SW480 (cell line): ENCODE measurements at places on chromosomes 7 and 10.
A peak's percentile ranks its signal among the peaks of the same experiment; 100 is the strongest.

- no peak for DNase-seq
These were observed 139.4 kb downstream of the SVIL start for GRCh38 chr10:29495366-29495765.

DNA sequence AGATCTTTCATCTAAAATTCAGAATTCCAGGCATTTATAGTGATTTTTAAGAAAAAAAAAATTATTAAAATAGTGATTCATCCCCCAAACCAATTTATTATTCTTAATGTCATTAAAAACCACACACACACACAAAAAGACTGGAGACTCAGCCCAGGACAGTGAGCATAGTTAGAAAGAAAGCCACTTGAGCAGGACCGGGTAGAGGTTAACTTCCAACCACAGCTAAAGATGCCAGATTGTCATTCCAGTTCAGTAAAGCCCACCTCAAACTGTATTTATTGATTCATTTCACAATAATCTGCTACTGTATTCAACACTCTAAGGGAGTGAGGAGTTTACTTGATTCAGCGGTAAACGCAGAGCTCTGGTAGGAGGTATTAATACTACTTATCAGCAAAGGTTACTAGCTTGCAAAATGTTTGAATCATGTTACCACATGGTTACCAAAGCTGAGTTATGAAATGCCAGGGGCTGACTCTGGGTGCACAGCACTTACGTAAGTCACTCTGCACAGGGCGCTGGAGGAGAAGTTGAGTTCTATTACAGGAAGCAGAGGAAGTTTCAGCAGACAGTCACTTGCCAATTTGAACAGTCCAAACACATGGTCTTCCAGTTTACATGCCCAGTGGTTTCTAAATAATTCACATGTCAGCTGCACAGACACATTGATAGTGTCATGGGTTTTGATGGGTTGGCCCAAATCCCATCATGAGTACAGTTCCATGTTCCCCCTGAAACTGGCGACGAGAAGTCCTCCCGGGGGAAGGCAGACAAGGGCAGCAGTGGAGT is 64.6 kb downstream of the KLF6 start:
- DNase-seq = no peak

- DNase-seq = no peak
These were observed 333.3 kb downstream of the SDK1 start for GRCh38 chr7:3634396-3634795.

DNA sequence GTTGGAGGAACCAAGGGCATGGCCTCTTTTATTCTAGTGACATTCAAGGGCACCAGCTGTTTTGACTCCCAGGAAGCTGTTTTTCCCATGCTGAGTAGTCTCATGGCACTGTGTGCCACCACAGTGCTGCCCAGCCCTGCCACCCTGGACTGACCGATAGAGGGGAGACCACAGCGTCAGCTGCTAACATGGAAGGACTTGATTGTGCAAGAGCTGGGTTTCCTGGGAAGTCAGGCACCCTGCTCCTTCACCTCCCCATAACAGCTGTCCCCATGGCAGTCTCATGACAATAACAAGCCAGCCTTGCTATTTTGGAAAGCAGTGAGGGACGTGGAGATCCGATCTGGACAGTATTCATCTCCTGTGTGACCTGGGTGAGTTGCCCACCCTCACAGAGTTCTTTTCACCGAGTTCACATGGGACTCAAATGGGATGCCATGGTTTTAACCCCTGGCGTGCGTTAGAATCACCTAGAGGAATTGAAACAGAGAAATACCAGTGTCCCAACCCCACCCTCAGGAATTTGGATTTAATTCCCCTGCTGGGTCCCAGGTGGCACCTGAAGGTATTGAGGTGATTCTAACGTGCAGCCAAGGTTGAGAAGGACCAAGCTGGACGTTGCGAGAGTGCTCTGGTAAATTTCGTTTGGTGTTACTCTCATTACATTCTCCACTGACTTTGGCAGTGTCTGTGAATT is 174.8 kb downstream of the CELF2 start:
- DNase-seq = no peak

GRCh38 chr7:135232720-135233119 is 918 bp upstream of the STRA8 start:
- DNase-seq = no peak

GRCh38 chr10:75233444-75234016 is 2.2 kb downstream of the COMTD1 start:
- no peak for DNase-seq

- DNase-seq = no peak
These were observed 110.0 kb upstream of the JCAD start for GRCh38 chr10:30169342-30169741.

DNA sequence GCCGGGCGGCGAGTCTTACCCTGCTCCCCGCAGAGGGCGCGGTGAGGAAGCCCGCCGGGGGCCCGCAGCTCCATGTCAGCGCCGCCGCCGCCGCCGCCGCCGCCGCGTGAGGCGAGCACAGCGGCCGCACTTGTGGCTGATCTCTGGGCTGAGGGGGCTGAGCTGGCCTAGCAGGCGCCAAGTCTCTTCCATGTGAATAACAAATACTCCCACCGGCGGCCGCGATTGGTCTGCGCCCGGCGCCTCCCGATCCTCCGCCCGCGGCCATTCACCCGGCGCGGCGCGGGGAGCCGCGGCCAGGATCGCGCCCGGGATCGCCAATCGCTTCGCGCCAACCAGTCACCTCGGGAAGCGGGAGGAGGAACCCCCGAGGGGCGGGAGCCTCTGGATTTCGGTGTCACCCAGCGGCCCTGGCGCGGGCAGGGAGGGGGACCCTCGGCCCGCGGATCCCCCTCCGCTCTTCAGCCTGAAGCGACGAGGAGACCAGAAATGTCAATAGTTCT is at the start of gene GRM8:
Gene GRM8 (minus strand): TSS at position 164 of the 503 bp plus-strand sequence.
- DNase-seq = peak; percentile 65

GRCh38 chr7:73602721-73603651 is 21.3 kb downstream of the MLXIPL start:
- DNase-seq = no peak

- DNase-seq = no peak
These were observed 9.4 kb downstream of the UBE2H start for GRCh38 chr7:129943352-129943751.

DNA sequence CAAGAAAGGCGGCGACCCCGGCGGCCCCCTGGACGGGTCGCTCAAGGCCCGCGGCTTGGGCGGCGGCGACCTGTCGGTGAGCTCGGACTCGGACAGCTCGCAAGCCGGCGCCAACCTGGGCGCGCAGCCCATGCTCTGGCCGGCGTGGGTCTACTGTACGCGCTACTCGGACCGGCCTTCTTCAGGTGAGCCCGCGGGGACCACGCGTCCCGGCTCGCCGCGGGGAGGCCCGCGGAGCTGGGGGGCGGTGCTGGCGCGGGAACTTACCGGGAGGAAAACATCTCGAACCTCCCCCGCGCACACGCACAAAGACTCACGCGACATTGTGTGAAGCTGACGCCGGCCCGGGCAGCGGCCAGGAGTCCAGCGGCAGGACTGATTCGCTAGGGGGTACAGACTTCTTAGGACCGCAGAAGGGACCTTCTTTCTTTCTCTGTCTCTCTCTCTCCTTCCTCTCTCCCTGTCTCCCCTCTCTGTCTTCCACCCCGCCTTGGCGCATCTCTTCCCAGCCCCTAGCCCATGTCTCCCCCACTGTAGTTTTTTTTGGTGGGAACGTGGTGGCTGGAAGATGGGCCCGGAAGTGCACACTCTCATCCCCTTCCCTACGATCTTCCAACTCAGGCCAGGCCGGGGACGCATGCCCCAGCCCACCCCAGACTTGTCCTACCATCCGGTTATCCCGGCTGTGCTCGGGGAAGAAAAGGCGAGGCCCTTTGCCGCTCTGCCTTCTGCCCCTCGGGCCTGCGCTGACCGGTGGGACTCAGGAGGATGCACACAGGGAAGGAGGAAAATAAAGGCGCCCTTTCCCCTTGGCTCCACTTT is 1.2 kb downstream of the EN2 start:
- peak; percentile 45 for DNase-seq

GRCh38 chr7:36214608-36215456 is 61.8 kb downstream of the EEPD1 start:
- no peak for DNase-seq

GRCh38 chr10:112769611-112770370 is 180.3 kb upstream of the TCF7L2 start:
- DNase-seq = no peak

DNA sequence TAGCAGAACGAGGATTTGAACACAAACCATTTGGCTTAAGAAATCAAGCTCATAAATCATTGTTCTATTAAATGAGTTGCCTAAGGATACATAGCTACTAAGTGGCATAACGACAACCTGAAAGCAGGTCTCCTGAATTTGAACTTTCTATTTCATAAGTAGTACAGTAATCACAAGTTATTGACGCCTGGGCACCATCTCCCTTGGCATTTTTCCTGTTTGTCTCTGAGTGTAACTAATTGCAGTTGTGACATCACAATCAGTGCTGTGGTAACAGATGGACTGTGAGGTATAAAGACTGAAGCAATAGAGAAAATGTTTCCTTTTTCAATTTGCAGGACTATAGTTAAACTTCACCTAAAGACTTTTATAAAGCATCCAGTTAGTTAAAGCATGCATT is 6.4 kb upstream of the CSTF2T start:
- DNase-seq = no peak

DNA sequence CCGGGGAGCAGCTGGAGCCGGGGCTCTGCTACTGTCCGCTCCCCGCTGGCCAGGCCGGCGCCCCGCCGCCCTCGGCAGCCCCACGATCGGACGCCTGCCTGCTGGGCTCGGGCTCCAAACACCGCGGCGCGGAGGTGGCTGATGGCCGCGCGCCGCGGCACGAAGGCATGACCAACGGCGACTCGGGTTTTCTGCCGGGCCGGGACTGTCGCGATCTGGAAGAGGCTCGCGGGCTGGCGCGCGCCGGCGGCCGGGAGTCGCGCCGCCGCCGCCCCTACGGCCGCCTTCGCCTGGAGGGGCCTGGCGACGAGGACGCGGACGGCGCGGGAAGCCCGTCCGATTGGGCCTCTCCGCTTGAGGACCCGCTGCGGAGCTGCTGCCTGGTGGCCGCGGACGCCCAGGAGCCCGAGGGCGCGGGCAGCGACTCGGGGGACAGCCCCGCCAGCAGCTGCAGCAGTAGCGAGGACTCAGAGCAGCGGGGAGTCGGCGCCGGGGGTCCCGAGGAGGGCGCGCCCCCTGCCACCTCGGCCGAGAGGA is 570 bp downstream of the TBC1D12 start:
- peak; percentile 48 for DNase-seq

GRCh38 chr7:138208142-138208570 is 131.9 kb downstream of the AKR1D1 start:
- no peak for DNase-seq

- DNase-seq = no peak
These were observed 186.4 kb downstream of the LRRC4 start for GRCh38 chr7:127844707-127845331.

- peak; percentile 5 for DNase-seq
These were observed 433.6 kb downstream of the ACTR3B start for GRCh38 chr7:153193144-153193595.
